ENCODE measurements at places on chromosomes 5 and 9.
A peak's percentile ranks its signal among the peaks of the same experiment; 100 is the strongest.

- DNase-seq, result no peak
Observed at GRCh38 chr5:9126490-9126889, 419.4 kb downstream of the SEMA5A start.

- no peak for DNase-seq
Observed at GRCh38 chr5:90875456-90875855, 316.9 kb downstream of the ADGRV1 start.

DNA sequence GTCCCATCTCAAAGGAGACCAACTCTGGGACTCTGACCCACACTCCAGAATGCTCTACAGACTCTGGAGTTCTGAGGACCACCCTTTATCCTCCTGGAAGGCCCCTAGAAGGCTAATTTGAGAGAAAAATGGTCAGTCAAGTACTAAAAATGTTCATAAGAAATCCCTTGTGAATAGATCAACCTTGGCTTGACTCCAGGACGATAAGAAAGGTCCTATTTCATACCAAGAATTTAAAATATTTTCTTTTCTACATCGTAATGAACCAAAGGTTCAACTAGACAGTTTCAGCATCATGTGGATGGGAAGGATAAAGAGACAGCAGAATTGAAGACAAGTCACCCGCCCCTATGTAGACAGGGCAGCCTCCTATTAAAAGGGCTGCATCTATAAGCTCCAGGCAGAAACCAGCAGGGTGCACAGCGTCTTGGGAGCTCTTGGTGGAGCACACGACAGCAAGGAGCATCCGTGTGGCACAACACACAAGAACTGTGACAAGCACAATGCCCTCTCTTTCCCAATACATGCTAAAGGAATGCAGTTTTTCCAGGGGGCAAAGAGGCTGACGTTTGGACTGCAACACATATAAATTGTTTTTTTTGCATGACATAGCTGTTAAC, 38.3 kb downstream of the RASEF start:
- no peak for DNase-seq

GRCh38 chr9:7844242-7844641, 44.7 kb upstream of the DMAC1 start:
- peak; percentile 27 for DNase-seq

DNA sequence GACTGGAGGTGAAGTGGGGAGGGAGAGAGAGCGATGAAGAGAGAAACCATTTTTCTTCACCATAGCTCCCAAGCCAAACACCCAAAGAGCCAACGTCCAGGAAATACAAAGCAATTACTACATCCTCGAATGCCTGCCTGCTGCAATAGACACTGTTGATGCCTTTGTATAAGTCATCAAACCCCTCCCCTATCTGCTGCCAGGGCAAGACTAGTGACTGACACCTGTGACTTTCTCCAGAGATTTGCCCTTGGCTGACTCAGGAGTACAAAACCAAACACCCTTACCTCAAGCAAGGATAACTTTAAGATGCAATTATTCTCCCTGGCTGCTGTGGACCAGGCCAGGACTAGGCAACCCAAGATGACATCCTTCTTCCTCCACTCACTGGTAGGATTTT, 81.8 kb upstream of the RASA1 start:
- no peak for DNase-seq

DNA sequence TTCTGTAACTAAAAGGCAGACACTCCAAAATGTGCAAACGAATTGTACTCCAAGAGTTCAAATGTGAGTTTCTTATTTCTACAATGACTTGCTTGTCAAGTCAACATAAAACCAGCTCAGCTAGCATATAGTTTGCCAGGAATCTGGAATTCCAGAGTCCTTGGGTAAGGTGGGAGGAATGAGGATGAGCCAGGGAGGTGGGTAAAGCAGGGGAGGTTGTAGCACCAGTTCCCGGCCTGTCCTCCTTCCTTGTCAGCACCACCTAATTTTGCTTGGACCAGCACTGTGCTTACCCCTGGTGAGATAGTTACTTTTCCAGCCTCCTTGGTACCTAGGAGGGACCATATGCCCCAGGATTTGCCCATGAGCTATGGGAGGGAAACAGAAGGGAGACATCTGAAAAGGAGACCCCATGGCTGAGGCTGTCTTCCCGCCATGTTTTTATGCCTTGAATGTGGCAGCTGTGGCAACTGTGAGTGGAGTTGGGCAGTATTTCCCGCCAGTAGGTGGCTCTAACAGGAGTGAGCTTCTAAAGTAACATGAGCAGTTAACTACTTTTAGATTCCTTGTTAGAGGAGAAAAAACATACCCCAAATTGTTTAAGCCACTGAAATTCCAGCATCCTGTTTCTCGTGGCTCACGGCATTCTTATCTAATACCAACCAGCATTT, 302.5 kb downstream of the TENT4A start:
- DNase-seq, result no peak

- no peak for DNase-seq
Observed at GRCh38 chr9:113511047-113511521, 47.6 kb downstream of the RGS3 start.

DNA sequence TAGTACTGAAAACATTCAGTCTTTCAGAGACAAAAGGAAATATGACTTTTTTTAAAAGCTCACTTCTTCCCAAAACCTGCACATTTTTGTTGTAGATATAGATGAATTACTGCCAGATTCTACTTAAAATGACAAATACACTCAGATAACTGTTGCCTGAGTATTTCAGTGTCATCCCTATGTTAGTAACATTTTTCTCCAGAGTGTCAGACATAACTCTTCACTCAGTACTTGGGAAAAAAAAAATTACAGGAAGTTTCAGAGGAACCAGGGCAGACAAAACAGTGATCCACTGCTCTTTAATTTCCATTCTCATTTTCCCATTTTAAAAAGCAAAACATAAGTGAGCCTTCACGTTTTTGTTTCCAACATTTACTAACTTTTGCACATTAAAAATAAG, 79.3 kb upstream of the ITGA1 start:
- no peak for DNase-seq

- no peak for DNase-seq
Observed at GRCh38 chr5:89827359-89827758, 582.2 kb downstream of the CETN3 start.

- DNase-seq, result no peak
Observed at GRCh38 chr9:129374231-129374630, 196.2 kb upstream of the IER5L start.

GRCh38 chr5:122703203-122703602, 71.7 kb upstream of the SNX2 start:
- no peak for DNase-seq
